GM13977 (cell line): ENCODE measurements at places on chromosomes 12 and 14.

GRCh38 chr12:5220835-5221234, 177.2 kb downstream of the KCNA5 start:
- no peak for DNase-seq

DNA sequence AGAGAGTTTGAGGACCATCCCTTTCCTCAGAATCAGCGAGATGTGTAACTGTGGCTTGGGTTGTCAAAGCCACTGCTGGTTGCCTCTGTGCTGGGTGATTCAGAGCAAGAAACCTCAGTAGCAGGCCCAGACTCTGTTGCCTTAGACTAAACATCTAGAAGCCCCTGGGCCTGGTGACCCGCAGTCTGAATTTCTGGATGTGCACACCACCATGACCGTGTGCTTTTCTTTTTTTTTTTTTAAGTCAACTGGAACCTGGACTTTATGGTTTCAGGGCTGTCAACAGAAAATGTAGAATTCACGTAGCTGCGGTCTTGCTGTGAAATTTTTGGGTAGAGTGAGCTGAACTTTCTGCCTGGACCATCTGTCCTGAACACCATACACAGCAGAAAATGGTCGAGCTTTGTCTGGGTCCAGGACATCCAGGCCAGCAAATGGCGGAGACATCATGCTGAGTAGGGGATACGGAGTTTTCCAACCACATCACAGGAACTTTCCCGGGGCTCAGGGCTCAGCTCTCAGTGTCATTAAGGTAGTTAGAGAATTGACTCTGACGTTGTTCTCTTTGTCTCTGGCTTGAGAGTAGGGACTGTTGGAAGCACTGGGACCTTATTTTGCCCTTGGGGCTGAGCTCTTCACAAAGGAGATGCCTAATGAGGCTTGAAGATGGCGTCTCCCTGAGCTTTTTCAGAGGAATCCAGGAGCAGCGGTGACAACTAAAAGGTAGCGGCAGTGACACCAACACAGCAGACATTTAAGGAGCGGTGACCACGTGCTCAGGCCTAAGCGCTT, 23.0 kb upstream of the BATF start:
- DNase-seq: peak; percentile 70

DNA sequence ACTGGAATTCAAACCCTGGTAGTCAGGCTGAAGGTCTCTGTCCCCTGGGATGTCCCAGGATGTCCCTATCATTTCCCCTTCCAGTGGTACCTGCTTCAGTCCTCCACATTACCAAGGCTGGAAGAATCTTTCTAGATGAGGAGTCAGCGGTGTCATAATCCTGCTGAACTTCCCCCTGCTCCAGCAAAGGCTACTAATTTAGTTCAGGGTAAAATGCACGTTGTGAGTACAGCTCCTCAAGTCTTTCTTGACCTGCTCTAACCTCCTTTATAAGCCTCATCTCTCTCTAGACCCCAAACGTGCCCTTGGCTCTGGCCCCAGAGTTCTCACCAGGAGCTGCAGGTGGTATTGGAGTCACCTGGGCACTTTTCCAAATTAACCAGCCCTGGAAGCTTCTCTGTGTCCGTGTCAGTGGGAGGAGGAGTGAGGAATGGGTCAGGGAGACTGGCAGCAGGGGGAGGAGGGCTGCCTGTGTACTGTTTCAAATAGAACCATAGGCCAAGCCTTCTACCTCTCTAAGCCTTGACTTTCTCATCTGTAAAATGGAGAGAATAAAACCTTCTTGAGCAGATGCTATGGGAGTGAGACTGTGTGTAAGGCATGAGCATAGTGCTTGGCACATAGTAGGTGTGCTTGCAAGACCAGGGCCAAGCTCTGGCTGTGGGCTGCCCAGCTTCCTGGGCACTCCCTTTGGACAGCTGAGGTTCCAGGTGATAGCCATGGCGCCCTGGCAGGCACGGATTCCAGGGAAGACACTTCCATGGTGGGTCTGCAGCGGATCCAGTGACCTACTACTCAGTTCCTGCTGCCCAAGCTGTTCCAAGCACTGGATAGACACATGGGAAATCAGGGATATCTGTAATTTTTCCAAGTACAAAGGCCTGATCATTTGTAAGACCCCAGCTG, 24.5 kb downstream of the ASB2 start:
- DNase-seq: no peak

DNA sequence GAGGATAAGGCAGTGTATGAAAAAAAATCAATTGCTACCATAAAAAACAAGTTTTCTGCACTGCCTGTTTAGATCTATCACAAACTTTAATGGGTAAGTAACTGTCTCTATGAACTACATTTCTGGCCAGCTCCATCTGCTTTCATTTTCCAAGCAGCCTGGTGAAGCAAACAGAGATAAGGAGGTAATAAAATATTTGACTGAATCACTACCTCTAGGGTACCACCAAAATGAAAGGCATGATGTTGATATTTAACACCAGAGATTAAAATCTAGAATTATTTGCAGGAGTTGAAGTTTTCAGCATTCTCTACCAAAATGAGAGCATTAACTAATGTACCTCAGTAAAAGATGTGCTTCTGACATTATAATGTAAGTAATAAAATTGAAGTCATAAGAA, 863.5 kb upstream of the MGAT4C start:
- no peak for DNase-seq

DNA sequence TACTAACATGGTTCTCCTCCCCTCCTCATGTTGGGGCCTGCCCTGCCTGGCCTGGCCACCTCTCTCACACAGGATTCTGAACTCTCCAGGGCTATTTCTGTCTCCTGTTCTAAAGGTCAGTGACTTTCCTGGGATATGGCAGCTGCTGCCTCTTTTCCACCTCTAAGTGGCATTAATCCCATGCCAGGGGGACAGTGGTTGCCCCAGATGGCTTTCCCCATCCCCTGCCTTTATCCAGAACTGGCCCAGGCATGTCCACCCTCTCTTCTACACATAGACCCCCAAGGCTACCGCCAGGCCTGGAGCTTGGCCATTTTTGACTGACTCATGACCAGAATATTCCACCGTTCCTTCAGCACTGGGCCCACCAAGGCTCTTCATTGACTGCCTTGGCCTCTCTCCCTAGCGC, 90.4 kb downstream of the IRF2BPL start:
- no peak for DNase-seq

GRCh38 chr12:12024911-12025682, 45.6 kb upstream of the BCL2L14 start:
- DNase-seq: no peak
